Esophagus squamous epithelium (tissue), 5 donors: ENCODE measurements at places on chromosomes 1 and 21.

DNA sequence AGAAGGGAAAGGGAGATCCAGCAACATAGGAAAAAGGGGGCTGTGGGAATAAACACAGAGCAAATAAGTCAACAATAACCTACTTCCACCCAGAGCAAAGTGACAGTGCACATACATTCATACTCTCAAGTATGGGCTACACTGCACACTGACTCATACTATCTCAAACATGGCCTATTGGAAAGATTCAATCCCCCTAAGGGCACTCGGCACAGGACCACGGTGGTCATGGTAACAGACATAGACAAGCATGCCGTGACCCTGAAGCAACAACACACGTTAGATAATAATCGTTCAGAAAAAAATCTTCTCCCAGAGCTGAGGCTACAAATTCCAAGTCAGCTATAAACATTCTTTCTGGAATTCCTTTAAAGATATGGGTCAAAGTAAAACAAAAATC lies 16.8 kb upstream of the JAK1 start:
- DNase-seq: no peak

GRCh38 chr1:229582011-229582694 lies 23.6 kb upstream of the ABCB10 start:
- DNase-seq: no peak

GRCh38 chr1:178538192-178538916 lies 25.4 kb downstream of the TEX35 start:
- no peak for DNase-seq

- no peak for DNase-seq
These were observed 37.3 kb downstream of the ADARB1 start for GRCh38 chr21:45111703-45112102.

DNA sequence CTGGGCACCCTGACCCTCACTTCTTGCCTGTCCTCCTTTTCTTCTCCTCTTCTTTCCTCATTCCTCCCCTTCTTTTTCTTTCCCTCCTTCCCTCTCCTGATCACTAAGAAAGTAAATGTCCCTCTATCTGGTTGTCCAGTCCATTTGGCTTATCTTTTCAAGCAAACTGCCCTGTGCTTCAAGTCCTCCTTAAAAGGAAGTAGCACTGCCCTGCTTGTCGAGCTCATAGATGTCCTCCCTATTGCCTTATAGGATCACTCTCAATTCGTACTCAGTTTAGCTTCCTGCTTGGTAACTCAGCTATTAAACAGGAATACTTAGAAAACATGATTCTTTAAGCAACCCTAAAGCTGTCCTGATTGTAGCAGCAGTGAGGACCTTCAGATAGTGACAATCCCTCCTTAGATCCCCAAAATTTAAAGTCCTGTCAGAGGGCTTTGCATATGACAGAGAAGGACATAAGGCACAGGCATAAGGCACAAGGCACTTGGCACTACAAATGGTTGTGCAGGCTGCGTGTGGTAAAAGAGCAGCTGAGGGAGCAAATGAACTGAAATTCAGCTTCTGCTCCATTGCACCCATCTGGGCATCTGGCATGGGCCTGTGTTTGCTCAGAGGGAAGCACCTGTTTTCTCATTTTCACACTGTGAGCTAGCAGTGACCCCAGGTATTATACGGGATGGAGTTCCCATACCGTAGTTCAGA lies 26.1 kb upstream of the SLAMF6 start:
- DNase-seq: no peak

- DNase-seq: no peak
These were observed 64.1 kb downstream of the TMCO4 start for GRCh38 chr1:19735440-19736127.

DNA sequence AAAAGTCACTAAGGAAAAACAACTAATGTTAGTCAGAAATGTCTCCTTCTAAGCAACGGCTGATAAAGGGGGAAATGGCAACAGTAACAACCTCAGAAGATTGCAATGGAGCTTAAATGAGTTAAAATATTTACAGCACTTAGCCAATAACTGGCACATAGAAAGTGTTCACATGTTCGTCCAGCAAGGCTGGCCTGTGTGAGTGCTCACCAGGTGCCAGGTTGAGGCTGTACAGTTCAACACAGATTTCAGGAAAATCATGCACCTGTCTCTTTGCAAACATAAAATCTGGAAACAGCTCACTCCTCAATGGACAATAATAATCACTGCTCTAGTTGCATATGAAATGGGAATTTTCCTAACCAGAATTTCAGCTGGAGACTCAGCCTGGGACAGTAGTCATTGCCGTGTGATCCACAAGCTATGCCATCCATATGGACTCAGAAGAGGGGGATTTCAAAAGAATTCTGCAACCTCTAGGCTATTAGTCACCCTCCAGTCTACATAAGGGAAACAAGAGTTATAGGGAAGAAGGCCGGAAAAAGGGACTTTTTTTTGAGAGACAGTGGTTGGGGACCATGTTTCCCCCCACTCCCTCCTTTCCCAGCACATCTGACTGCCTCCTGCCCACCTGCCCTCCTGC lies 68.6 kb downstream of the SYDE2 start:
- no peak for DNase-seq

DNA sequence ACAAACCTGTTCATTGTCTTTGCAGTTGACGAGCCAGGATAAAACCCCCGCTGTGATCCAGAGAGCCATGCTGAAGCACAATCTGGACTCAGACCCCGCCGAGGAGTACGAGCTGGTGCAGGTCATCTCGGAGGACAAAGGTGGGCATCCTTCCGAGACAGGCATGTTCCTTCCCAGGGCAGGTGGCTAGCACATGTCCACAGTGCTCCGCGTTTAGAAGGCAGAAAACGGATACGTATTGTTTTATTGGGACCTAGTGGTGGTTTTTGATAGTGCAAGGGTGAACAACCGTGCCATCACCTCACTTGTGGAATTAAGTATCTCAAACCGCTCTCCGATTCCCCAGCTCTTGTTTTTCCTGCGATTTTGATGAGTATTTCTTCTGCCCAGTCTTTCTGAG lies 115.3 kb downstream of the COLGALT2 start:
- DNase-seq: no peak

- no peak for DNase-seq
These were observed 324.7 kb upstream of the USP24 start for GRCh38 chr1:55539652-55540512.

DNA sequence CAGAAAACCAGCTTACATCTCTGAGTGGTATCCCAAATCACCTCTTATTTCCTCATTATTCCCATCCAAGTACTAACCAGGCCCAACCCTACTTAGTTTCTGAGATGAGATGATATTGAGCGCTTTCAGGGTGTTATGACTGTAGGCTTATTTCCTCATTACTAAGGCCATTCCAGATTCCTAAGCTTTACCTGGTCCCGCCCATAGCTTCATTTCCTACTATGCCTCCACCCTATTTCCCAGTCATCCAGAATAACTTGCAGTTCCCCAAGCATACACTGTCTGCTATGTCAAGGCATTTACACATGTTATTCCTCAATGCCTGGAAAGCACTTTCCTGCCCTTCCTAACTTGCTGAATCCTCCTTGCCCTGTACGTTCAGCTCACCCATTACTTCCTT lies 79.3 kb upstream of the SPAG17 start:
- no peak for DNase-seq

DNA sequence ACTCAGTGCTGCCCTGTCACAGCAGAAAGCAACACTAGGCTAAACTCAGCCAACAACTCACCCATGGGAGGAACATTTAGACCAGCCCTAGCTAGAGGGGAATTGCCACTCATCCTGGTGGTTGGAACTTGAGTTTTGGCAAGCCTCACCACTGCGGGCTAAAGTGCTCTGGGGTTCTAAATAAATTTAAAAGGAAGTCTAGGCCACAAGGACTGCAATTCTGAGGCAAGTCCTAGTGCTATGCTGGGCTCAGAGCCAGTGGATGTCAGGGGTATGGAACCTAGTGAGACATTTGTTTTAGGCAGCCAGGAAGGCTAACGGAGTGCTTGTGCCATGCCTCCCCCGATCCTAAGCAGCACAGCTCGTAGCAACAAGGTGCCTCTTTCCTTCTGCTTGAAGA lies 78.0 kb downstream of the RGS13 start:
- no peak for DNase-seq

- no peak for DNase-seq
These were observed 7.9 kb downstream of the HLX start for GRCh38 chr1:220887202-220887519.

DNA sequence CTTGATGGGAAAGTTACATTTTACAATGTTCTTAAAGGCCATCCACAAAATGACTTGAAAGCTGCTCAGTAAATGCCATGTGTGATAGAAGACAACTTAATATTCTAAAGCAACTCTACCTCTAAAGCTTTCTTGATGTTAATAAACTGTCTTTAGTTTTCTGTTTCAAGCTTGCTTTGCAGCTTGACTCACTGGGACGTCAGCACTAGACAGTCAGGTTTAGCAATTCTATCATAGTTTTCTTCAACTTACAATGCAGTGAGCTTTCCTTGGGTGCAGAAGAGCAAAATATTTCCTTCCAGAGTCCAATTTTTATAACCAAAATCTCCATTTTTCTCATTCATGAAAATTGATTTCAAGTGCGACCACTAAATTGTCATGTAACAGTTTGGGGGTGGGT lies 273.1 kb downstream of the NTNG1 start:
- no peak for DNase-seq

- no peak for DNase-seq
These were observed 93.1 kb downstream of the RGL1 start for GRCh38 chr1:183898001-183898396.

- DNase-seq: no peak
These were observed 3.2 kb downstream of the SLC6A17 start for GRCh38 chr1:110153407-110153950.

GRCh38 chr1:64046891-64047290 lies 156.5 kb upstream of the UBE2U start:
- DNase-seq: no peak

- no peak for DNase-seq
These were observed 34.8 kb downstream of the CASZ1 start for GRCh38 chr1:10761503-10762152.

GRCh38 chr1:59917026-59917784 lies 9.4 kb downstream of the CYP2J2 start:
- no peak for DNase-seq

- DNase-seq: no peak
These were observed at the start of gene PROX1 for GRCh38 chr1:213987927-213988506. Gene PROX1, plus strand, starts transcription at chr1:213987973. Its CDS starts 8,563 bp downstream, at chr1:213996536.

GRCh38 chr1:224726441-224727182 lies 110.5 kb downstream of the CNIH3 start:
- DNase-seq: no peak

GRCh38 chr1:28157894-28158293 lies 18.6 kb downstream of the PTAFR start:
- DNase-seq: no peak

GRCh38 chr1:70778934-70779333 lies 268.7 kb downstream of the PTGER3 start:
- DNase-seq: no peak

DNA sequence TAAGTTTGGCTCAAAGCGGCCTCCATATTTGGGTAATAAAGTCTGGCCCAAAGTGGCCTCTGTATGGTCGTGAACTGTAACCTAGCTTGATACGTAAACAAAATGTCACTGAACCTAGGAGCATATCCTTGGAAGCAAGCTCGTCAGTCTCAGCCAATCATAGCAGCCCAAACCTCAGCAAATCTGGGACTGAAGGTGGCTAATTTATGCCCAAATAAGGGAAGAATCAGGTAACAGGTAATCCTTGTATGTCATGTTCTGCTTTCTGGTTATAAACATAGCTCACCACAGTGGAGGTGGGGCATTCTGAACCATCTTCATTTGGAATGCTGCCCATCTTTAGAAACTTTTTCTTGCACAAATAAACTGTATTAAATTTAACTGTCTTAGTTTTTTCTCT lies 281.1 kb downstream of the TTLL7 start:
- no peak for DNase-seq

DNA sequence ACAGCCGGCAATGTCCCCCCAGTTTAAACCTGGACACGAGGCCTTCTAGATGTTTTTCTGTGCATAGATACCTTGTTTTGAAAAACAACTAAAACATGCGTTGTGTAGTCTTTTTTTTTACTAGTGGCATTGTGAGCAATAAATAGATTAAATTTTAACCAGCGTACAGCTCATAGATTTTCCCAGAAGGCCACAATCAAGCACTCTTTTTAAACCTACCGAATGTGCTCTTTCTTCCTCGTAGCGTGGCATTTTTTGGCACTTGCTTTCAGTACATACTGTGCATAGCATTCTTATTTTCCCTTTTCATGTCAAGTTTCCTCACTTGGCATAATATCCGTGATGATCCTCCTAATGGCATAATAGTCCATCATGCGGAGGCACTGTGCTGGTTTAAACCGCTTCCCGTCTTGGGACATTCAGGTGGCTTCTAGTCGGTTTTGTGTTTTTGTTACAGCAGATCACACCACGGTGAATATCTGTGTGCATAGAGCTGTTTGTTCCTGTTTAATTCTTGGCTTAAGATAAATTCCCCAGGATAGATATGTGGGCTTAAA lies 95.3 kb downstream of the PDE9A start:
- no peak for DNase-seq

GRCh38 chr21:32193098-32193465 lies 85.8 kb downstream of the MIS18A start:
- DNase-seq: no peak

DNA sequence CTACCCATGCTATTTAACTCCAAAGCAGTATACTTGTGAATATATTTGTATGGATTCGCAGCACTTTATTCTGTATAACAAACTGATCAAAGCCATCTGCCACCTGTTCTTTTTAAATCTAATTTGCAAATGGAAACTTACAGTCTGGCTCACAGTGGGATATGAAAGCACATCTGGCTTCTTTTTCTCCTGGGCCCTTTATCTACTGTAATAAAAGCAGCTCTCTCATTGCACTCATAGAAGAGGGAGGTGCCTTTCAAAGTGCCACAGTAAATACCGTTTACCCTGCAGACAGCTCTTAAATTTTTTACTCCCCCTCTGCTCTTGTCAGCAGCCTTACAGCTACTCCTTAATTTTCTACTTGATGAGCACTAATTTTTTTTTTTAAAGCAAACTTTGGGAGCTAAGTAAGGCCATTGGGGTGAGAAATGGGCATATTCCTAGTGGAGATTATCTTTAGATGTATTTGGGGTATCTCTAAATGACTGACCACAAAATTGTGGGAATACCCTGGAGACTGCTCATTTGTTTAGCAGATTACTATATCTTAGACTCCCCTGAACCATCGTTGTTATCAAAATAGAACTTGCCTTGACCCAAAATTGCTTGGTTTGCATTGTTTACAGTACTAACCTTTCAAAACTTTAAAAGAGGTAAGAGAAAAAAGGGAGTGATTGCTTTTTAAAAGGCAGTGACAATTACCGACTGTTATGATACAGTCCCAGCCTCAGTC lies 110.1 kb downstream of the VPS13D start:
- no peak for DNase-seq

GRCh38 chr1:117271959-117272358 lies 61.2 kb upstream of the VTCN1 start:
- no peak for DNase-seq

DNA sequence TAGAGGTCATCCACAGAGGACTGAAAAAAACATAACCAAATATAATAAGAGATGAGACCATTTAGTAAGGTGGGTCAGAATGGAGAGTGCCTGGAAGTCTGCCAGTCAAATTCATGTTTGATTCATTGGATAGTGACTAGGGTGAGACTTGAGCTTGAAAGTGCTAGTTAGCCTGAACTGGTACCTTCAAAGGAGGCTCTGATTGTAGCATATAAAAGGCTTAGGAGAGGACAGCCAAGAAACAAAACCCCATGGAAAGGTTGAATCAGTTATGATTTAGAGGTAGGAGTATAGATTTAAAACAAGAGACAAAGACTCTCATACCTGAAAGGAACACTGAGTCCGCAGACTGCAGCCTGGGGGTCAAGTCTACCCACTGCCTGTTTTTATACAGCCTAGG lies 44.4 kb upstream of the LRRC8C start:
- no peak for DNase-seq

- DNase-seq: no peak
These were observed 96.8 kb upstream of the C1orf105 start for GRCh38 chr1:172323686-172324085.

- no peak for DNase-seq
These were observed 47.1 kb downstream of the COL6A1 start for GRCh38 chr21:46028573-46029091.
